Body of pancreas (tissue), 4 donors: ENCODE measurements at places on chromosomes 1 and 21.
A peak's percentile ranks its signal among the peaks of the same experiment; 100 is the strongest.

GRCh38 chr21:43984905-43985689 lies 27.0 kb upstream of the TRAPPC10 start:
- DNase-seq, result no peak

- DNase-seq, result no peak
These were observed 643.0 kb downstream of the KIF26B start for GRCh38 chr1:245797592-245798348.

GRCh38 chr1:19625291-19625937 lies 18.7 kb upstream of the NBL1 start:
- DNase-seq, result no peak

- DNase-seq, result peak; percentile 25
These were observed 40.0 kb downstream of the ROR1 start for GRCh38 chr1:63813829-63814277.

GRCh38 chr1:2108213-2108876 lies 58.1 kb downstream of the PRKCZ start:
- DNase-seq, result no peak

- DNase-seq, result no peak
These were observed 267.3 kb downstream of the LTN1 start for GRCh38 chr21:28725396-28725795.
